ENCODE measurements at places on chromosomes 2 and 18.
A peak's percentile ranks its signal among the peaks of the same experiment; 100 is the strongest.

DNA sequence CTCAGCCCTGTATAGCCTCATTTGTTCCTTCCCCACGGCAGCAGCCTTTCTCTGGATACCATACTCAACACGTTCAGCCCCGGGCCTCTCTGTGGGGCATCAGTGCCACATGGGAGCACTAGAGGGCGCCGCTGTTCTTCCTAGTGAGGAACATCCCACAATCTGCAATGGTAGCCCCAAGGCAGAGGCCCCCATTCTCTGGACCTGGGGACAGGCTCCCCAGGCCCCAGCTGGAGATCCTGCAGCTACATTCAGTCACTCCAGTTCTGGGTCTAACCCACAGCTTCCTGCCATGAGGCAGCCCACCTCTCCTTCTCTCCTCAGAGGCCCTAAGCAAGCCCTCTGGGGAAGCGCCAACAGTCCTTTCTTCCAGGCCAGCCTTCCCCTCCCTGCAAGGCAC, 14.2 kb upstream of the SFXN5 start:
- peak; percentile 74 for DNase-seq

- DNase-seq, result no peak
These were observed 74.0 kb downstream of the WDPCP start for GRCh38 chr2:63514237-63514716.

- no peak for DNase-seq
These were observed 93.8 kb upstream of the ODC1 start for GRCh38 chr2:10541775-10542432.

GRCh38 chr2:26185954-26186770, 13.3 kb downstream of the GAREM2 start:
- no peak for DNase-seq

DNA sequence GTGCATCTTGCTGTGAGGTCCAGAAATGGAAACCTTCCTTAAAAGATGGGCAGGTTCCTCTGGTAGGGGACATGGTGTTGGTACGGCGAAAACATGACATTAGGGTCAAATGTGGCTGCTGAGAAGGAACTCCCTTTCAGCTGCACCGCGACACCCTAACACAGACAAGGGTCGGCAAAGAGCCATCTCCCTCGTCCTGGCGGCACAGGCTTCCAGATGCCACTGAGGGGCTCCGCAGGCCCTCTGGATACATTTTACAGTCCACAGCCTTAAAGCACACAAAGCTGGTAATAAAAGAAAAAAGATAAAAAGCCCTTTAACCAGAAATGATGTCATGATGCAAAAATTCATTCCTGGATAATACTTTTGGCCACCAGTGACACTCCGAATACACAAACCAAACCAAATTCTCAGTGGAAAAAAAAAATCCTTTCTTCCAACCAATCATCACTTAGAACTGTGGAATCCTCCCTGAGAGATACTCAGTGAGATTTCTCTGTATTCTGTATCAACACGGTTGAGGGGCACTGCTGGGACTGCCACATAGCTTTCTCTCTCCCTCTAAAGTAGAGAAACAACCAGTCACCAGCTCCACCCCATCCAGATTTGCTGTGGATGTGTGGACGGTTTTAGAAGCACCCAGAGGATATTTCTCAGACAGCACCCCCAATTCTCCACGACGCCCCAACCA, 174.8 kb downstream of the HDAC4 start:
- DNase-seq, result no peak

GRCh38 chr2:121334581-121335293, 49.7 kb upstream of the TFCP2L1 start:
- DNase-seq, result no peak

DNA sequence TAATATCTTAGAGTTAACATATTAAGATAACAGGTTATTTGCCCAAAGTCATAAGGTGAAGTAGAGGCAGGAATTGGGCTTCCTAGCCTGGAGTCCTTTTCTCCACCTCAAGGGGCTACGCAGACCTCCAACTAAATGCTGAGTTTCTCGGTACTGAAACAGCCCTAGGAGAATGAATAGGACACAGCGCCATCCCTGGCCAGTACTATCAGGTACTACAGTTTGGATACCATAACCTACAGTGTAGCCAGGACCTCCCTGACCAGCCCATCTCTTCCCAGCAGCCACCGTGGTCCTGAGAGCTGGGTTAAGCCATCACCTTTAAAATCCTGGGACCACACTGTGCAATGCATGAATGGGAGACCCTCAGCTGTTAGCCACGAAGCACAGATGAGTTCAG, 15.7 kb downstream of the CASP8 start:
- DNase-seq, result no peak

DNA sequence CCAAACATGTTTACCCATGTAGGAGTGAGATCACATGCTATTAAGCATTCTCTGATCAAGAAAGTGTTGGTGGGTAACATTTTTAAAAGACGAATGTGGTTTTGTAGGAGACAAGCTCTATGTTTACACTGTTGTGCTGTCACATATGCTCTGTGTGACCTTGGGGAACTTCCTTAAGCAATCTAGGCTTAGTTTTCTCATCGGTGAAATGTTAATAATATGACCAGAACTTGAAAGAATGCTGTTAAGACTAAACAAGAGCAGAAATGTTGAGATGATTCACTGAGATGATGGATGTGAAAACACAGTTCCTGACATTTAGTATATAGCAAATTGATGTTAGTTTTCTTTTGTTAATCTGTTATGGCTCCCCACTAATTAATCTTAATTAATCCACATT, 860.9 kb upstream of the CNTNAP5 start:
- DNase-seq, result no peak

DNA sequence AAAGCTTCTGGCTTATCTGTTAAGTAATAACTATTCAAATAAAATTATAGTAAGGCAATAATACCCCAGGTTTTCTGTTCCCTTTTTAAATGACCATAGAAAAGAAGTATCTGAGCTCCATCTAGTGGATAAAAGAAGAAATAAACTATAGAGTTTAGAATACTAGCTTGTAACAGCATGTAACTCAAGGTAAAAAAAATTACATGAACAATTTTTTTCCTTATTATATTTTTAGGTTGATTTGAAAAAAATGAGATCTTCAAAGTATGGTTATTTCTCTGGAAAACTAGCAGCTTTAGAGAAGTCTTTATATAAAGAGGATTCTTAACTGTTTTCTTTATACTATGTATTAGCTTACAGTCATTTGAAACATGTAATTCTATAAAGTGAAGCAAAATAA, 58.1 kb downstream of the NCKAP1 start:
- no peak for DNase-seq

DNA sequence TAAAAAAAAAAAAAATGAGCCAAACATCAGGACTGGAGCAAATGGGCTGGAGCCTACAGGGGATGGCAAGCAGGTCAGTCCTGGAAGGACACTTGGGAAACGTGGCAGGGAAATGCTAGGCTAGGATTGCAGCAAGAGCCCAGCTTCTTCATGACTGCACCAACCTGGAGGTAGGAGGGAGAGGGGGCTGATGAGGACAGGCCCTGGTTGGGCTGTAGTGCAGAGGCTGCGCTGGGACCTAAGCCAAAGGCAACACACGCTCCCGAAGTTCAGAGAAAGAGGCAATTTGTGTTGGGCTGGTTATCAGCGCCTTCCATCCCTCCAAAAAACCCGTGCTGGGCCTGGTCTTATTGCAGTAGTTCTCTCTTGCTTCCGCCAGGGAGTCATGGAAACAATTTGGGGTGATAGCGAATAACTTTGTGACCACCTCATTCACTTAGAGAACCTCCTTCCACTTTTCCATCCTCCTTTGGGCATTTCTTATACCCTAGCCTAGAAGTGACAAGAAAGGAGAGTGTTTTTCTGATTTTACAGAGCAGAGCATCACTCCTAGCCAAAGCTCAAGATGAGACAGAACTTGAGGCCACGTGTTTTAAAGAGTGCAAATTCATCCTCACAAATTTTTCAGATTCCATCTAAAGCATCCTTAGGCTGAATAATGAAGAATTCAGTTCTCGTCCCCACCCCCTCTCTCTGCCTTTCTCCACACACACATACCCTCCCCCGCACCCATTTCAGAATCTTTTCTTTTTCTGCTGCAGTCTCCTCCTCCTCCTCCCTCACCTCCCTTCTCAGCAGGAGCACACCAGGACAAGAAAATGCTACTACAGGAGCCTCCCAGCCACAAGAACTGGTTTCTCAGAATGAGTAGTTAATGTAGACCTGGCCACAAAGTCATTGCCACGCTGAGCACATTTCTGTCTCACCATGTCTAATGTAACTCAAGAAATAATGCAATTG, 82.5 kb upstream of the STPG4 start:
- no peak for DNase-seq

DNA sequence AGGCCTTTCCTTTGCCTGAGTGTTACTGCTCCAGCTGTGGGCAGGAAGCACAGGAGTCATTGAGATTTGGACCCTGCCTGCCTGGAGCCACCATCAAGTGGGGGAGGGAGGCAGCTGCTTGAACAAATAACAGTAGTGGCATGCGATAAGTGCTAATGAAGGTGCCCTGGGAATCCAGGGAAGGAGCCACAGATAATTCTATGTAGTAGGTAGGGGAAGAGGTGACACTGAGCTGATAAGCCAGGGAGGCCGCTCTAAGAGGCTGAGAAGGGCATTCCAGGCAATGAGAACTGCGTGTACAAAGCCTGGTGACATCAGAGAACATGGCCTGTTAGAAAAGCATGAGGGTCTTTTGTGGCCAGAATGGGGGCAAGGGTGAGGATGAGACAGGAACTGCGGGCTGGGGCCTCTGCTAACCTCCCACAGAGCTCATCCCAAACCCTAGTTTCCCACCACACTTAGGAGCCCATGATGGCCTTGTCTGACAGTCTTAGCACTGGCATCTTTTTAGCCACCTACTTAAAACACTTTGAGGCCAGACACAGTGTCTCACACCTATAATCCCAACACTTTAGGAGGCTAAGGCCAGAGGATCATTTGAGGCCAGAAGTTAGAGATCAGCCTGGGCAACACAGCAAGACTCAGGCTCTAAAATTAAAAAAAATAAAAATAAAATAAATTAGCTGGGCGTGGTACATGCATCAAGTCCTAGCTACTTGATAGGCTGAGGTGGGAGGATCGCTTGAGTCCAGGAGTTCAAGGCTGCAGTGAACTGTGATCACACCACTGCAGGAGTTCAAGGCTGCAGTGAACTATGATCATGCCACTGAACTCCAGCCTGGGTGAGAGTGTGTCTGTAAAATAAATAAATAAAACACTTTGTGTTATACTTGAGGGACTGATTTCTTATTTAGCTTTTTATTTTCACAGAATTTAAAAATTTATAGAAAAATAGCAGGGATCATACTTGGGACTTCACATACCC, 58.9 kb downstream of the TET3 start:
- no peak for DNase-seq

DNA sequence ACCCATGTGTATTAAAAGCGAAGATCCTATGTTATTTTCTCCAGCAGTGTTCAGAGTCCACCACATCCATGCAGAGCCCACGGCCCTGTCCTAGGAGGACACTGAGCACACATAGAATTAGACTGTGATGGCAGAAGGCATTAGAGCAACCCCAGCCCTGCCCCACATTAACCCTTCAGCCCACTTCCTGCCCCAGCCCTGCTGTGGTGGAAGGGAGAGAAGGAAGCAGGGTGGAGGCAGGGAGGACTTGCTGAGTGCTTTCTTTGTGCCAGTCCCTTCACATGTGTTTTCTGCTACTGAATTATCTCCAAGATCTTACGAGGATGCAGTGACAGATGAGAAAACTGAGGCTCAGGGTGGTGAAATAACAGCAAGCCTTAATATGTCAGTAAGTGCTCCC, 339.0 kb downstream of the SMAD2 start:
- no peak for DNase-seq

- DNase-seq, result no peak
These were observed 836 bp downstream of the STK11IP start for GRCh38 chr2:219598308-219599078.

GRCh38 chr18:25704494-25704893, 352.5 kb upstream of the ZNF521 start:
- no peak for DNase-seq

DNA sequence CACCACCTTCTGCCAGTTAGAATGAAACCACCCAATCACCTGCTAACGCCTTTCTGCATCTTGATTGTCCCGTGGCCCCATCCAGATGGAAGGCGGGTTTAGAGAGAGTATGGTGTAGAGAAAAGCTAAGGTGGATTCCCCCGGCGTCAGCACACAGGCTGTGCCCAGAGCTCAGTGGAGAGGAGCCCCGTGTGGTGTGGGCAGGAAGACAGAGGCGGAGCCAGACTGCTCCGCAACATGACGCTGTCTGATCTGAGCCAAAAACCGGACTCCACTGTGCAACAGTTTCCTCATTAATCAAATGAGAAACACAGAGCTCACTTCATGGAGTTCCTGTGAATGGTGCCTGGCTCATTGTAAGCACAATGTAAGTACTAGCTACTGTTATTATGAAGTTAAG, 448.1 kb upstream of the SMIM21 start:
- DNase-seq, result no peak

DNA sequence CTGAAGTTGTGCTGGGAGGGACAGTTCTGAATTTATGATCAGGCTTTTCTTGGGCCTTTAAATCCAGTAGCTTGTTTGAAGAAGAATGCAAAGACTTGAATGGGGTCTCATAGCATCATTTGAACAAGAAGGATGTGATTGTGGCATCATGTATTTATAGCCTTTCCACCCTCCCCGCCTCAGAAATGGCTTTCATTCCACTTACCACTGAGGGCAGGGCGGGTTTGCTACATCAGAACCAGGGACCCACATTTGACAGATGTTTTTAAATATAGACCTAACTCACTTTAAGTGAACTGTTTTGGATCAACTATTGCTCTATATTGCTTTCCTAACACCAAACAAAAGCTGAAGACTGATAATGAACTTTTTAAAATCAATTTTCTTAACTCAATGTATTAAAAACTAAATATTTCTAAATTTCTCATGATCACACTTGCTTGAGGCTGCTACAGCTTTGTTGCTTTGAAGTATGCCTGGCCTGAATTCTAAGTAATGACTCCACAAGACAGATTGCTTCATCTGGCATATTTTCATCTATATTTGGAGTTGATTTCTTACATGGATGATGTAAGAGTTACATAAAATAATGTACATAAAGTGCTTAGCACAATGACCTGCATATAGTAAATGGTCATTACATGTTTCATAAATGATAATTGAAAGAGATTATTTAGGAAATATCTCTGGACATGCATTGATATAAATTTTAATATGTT, 1552.9 kb upstream of the SLC39A10 start:
- DNase-seq, result no peak

GRCh38 chr2:29921560-29921915, at the start of gene ALK:
TSS of gene ALK (minus strand) at chr2:29921586. CDS start at chr2:29920659, 927 bp downstream.
- DNase-seq, result peak; percentile 41

GRCh38 chr2:37501113-37501512, 156.7 kb downstream of the QPCT start:
- DNase-seq, result no peak

DNA sequence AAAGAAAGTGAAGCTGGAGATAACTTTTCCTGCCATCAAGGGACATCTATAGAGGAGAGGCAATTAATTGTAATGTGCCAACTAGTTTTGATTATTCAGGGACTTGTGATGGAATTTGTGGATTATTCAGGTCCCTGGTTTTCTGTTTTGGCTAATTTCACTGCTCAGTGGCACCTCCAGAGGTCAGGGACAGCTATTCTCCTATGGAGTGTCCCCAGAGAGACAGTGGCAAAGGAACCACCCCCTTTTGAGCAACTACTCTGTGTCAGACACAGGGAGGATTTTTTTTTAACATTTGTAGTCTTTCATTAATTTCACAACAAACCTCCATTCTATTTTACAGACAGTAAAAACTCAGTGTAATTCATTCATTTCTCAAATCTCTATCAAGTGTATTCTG, 206.0 kb upstream of the SPRED2 start:
- no peak for DNase-seq

- DNase-seq, result no peak
These were observed 120.4 kb upstream of the KYNU start for GRCh38 chr2:142757111-142757510.

GRCh38 chr18:54169431-54170403, 54.8 kb downstream of the MBD2 start:
- no peak for DNase-seq

- DNase-seq, result no peak
These were observed 405.8 kb downstream of the EPHA4 start for GRCh38 chr2:221166292-221166691.
